NCI-H226 (cell line): ENCODE measurements at places on chromosomes 2 and 18.

DNA sequence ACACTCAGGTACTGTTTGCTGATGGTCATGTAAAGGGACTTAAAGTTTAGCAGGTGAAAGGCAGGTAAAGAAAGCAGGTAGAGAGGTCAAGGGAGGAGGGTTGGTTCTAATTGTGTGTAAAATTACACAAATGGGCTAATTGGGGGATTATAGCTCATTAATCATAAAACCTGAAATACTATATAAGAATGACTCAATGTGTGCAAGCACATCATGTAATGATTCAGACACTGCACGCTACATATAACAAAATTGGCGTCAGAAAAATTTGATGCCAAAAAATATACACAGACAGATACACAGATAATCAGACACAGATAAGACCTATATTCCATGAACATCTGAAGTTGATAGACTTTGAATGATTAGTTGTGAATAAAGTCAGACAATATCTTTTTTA, 120.7 kb upstream of the LMAN1 start:
- no peak for DNase-seq

DNA sequence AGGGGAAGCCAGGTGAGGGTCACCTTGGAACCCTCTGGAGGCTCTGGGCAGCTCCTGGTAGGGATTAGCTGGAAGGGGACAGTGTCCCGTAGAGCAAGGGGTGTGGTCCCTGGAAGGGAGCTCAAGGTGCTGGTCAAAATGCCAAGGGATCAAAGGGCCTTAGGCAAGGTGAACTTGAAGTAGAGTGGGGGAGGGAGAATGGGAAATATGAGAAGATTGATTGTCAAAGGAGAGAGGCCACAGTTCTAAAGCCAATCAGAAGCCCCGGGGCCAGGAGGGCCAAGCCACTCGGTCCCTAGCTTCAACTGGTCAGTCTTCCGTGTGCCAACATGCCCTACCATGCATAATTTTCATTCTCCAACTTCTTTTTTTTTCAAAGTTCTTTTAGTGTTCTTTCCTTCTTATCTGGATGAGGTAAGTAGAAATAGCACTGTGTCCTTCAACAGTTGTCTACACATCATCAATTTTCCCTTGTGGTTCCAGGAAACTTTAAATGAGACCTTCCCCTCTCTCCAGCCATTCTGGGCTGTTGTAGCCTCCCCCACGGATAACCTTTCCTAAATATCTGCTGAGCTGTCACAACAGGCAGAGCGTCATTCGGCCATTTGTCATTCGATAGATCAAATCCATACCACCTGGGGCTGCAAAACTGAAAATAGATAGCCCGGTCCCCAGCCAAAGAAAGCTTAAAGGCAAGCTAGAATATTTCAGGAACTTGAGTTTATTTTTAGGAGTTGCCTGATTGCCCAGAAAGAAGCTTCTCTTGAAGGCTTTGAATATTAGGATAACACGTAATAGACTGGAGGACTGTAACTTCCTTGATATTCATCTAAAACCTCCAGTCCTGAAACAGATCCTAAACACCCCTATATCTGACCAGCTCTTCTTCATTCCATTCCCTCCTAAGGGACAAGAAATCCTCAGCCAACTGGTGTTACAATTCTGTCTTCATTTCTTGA, 83.3 kb downstream of the ALPK2 start:
- DNase-seq = no peak

- DNase-seq = no peak
Observed at GRCh38 chr2:239241431-239241960, 159.3 kb downstream of the HDAC4 start.

GRCh38 chr2:223165423-223166214, 113.6 kb downstream of the KCNE4 start:
- DNase-seq = peak; percentile 8

GRCh38 chr2:179031731-179032408, 18.1 kb downstream of the CCDC141 start:
- DNase-seq = peak; percentile 8

- no peak for DNase-seq
Observed at GRCh38 chr2:11869391-11869991, 123.1 kb downstream of the LPIN1 start.
